Glutamatergic neuron (in vitro differentiated cells): ENCODE measurements at places on chromosomes 11 and 22.
A peak's percentile ranks its signal among the peaks of the same experiment; 100 is the strongest.

DNA sequence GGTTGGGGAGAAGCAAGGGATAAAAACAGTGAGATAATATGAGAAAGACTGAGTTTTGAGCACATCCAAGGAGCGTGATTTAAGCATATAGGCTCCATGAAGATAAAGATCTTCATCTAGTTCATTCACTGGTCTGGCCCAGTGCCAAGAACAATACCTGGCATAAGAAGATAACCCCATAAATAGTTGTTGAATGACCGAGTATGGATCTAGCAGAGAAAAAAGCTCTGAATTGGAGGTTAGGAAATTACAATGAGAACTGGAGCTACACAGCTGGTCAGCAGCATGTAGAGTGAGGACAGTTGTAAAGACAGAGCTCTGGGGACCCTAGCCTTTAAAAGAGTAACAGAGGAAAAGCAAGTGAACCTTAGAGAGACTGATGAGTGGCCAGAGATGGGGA, 33.0 kb upstream of the PAK1 start:
- no peak for DNase-seq

GRCh38 chr11:2135018-2135569, 4.1 kb downstream of the IGF2 start:
- DNase-seq, result peak; percentile 9

GRCh38 chr22:23530766-23531282, 49.3 kb downstream of the IGLL1 start:
- no peak for DNase-seq

GRCh38 chr11:46383974-46384701, 2.7 kb downstream of the MDK start:
- no peak for DNase-seq

GRCh38 chr22:36171941-36172340, 11.4 kb upstream of the APOL3 start:
- no peak for DNase-seq

DNA sequence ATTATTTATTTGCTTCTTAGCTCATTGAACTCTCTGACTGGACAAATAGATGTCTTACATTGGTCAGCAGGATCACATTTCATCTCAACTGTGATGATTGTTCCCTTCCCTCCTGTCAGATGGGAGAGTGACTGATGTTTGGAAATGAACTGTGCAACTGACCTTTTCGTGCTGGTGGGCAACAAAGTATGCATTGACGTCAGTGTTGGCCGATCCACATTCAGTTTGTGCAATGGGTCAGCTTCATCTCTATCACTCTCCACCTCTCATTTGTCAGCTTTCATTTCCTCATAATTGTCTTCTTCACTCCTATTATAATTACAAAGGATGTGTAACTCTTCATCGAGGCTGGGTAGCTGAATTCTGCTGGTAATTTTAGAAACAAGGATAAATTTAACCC, 71.3 kb downstream of the PPP2R1B start:
- no peak for DNase-seq

DNA sequence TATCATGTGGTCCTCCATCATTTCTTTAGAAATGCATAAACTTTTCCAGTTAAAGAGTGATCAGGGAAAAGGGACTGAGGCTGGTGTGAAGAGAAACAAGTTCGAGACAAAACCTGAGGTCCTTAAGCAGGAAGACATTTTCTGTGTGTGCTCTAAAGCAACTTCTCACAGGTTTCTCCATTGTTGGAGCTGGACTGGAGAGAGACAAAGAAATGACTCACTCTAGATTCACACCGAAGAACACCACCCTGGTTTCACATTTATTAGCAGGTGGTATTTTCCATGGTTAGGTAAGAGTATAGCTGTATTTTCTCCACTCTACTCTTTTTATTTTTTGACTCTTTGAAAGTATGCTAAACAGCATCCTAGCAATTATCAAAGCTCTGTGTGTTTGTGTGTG, 736.4 kb downstream of the KCNA4 start:
- no peak for DNase-seq

GRCh38 chr22:49656291-49656851, 171.3 kb downstream of the BRD1 start:
- DNase-seq, result no peak
